Activated CD8-positive, alpha-beta memory T cell treated with anti-CD3 and anti-CD28 coated beads, Interleukin-2, amount 10 ng/mL, durations not matched to agents 7 days and 5 days (primary cell): ENCODE measurements at places on chromosomes 4 and X. TPM values are rescaled to one million over a fixed set of nuclear protein-coding genes. Genes with fewer than 3 reads are reported as not detected.

DNA sequence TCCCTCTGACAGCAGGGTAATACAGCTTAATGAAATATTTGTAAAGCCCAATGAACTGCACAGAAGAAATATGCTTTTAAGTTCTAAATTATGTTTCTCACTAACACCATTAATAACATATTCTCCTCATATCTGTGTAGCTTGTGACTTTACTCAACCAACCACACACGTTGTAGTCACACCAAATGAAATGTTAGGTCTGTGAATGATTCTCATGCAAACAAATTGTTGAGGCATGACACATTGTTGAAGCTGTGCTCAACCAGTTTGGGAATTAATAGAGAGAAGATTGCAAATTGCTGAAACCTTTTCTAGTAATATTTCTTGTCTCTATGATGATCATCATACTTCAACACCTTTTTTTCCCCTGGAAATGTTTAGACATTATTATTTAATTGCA is 645.9 kb downstream of the PCDH7 start:
- H3K27ac ChIP-seq: no peak overlapping the region
- no peaks in the 10 kb centered on the region for H3K4me1 ChIP-seq
- H3K4me3 ChIP-seq: no peak overlapping the region
- no peak for DNase-seq
- no peaks in the 10 kb centered on the region for H3K36me3 ChIP-seq

Gene FAM184B
- not detected for total RNA-seq

Gene SHOX
- total RNA-seq: not detected

DNA sequence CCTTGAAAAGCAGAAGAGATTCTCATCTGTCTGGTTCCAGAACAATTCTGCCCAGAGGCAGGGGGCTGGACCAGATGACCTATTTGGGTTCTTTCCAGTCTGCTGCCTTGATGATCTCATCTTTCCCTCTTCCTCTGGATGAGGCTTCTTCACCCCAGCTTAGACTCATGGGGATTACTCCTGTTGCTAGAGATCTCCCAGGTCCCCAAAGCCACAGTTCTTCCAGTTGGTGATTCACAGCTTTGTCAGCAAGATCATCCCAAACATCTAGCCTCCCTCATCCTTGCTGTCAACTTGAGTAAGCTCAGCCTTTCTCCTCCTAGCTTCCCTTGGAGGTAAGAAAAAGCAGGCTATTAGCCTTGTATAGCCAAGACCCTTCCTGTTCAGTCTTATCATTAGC is 64.2 kb upstream of the PJA1 start:
- no peaks in the 10 kb centered on the region for H3K27me3 ChIP-seq
- no peaks in the 10 kb centered on the region for H3K36me3 ChIP-seq
- H3K4me1 ChIP-seq: no peaks in the 10 kb centered on the region
- DNase-seq: no peak
- H3K4me3 ChIP-seq: no peak overlapping the region

Gene LRCH2
- not detected for total RNA-seq

DNA sequence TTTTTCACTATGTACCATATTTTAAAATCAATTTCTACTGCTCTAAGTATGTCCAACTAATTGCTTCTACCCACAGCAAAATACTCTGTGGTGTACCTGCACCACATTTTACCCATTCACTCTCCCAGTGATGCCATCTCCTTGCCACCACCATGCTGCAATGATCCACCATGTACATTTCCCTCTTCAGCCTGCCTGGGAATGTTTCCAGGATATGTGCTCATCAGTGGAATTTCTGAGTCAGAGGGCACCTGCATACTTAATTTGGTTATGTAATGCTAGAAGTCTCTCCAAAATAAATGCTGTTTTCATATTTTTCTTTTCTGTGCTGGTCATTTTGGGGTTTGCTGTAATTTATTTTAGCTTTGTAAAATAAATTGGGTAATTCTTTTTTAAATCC is 33.2 kb upstream of the OCIAD2 start:
- no peak for DNase-seq
- H3K27me3 ChIP-seq: peaks cover 12% of the 10 kb centered on the region
- peaks cover 4% of the 10 kb centered on the region for H3K4me1 ChIP-seq
- no peak overlapping the region for H3K27ac ChIP-seq

DNA sequence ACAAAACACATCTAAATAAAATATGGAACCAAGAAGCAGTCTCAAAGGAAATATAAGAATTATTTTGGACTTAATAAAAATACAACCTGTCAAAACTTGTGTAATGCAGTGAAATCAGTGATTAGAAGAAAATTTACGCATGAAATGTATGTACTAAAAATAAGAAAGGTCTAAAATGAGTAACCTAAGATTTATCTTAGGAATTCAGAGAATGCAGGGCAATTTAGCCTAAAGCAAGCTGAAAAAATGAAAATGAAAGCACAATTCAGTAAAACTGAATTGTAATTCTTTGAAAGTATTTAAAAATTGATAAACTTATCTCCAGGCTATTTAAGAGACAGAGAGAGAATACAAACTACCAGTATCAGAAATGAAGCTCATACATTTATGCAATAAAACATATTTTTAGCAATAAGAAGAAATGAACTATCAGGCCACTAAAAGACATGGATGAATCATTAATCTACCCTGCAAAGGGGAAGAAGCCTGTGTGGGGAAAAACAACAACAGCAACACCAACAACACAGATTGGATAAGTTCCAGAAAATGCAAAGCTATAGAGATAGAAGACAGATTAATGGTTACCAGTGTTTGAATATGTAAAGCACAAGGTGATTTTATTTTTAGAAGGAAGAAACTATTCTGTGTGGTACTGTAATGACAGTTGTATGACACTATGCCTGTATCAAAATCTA is 442.0 kb upstream of the ADGRL3 start:
- H3K4me1 ChIP-seq: no peaks in the 10 kb centered on the region
- H3K27me3 ChIP-seq: no peaks in the 10 kb centered on the region
- no peak for DNase-seq
- no peak overlapping the region for H3K27ac ChIP-seq
- no peak overlapping the region for H3K4me3 ChIP-seq

Gene PAGE5
- total RNA-seq: 0.47 TPM

DNA sequence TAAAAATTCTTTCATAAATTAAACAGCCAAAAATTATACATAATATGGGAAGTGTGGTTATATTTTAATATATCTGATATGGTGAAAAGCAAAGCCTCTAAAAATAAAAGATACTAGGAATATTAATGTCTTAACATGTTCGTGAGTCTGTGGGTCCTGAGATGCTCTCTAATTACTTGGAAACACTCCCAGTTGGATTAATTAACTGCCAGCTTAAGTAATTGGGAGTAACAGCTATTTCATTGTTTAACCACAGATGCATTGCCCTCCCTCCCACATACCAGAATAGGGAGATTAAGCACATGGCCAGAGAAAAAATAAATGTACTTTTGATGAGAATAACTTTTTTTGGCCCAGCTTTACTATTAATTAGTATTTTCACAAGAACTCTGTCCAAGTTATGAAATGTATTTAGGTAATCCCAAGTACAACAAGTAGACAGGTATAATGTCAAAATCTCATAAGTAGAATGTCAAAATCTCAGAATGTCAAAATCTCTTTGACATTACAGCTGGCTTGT is 79.7 kb downstream of the BTC start:
- H3K36me3 ChIP-seq: no peaks in the 10 kb centered on the region
- no peak for DNase-seq
- H3K27me3 ChIP-seq: no peaks in the 10 kb centered on the region
- no peak overlapping the region for H3K4me3 ChIP-seq

DNA sequence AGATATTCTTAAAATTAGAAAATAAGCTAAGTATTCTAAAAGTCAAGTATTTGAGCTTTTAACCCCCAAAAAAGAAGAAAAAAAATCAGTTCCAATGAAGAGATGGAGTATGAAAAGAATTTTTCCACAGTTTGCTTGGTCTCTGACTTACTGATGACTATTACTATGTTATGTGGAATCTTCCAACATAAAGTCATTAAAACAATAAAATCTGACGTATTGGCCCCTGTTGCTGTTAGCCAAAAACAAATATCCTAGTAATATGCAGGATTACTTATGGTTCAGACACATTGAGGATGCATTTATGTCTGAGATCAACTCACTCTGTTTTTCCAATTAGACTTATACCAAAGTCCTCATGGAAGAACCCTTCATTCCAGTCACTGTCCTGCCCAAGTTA is 517.2 kb upstream of the ADGRL3 start:
- no peaks in the 10 kb centered on the region for H3K4me1 ChIP-seq
- DNase-seq: no peak
- H3K27ac ChIP-seq: no peak overlapping the region
- H3K4me3 ChIP-seq: no peak overlapping the region
- H3K27me3 ChIP-seq: no peaks in the 10 kb centered on the region

DNA sequence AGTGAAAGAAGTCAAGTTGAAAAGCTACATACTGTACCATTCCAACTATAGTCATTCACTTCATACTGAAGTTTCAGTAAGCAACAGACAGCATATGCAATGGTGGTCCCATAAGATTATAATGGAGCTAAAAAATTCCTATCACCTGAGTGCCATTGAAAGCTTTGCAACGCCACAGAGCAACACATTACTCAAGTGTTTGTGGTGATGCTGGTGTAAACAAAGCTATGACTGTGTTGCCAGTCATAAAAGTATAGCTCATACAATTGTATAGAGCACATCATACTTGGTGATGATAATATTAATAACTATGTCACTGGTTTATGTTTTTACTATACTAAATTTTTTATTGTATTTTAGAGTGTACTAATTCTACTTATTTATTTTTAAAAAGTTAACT is 78.9 kb downstream of the NAF1 start:
- no peak for DNase-seq
- H3K36me3 ChIP-seq: no peaks in the 10 kb centered on the region
- no peak overlapping the region for H3K27ac ChIP-seq
- no peaks in the 10 kb centered on the region for H3K4me1 ChIP-seq
- H3K27me3 ChIP-seq: no peaks in the 10 kb centered on the region

- no peak overlapping the region for H3K4me3 ChIP-seq
- no peak for DNase-seq
- H3K36me3 ChIP-seq: no peaks in the 10 kb centered on the region
- H3K27ac ChIP-seq: no peak overlapping the region
- H3K4me1 ChIP-seq: no peaks in the 10 kb centered on the region
- no peaks in the 10 kb centered on the region for H3K27me3 ChIP-seq
Measured at GRCh38 chr4:156547439-156547838, 424.2 kb downstream of the PDGFC start.

GRCh38 chrX:82127228-82128123 is 925.6 kb downstream of the SH3BGRL start:
- H3K27me3 ChIP-seq: no peaks in the 10 kb centered on the region
- peaks cover 9% of the 10 kb centered on the region for H3K4me1 ChIP-seq
- peaks cover 4% of the 10 kb centered on the region for H3K36me3 ChIP-seq
- DNase-seq: peak; percentile 42

- peaks cover 7% of the 10 kb centered on the region for H3K27me3 ChIP-seq
- H3K36me3 ChIP-seq: no peaks in the 10 kb centered on the region
- H3K27ac ChIP-seq: no peak overlapping the region
- no peaks in the 10 kb centered on the region for H3K4me1 ChIP-seq
- no peak for DNase-seq
- H3K4me3 ChIP-seq: no peak overlapping the region
Measured at GRCh38 chr4:56512166-56512565, 6.6 kb downstream of the ARL9 start.

DNA sequence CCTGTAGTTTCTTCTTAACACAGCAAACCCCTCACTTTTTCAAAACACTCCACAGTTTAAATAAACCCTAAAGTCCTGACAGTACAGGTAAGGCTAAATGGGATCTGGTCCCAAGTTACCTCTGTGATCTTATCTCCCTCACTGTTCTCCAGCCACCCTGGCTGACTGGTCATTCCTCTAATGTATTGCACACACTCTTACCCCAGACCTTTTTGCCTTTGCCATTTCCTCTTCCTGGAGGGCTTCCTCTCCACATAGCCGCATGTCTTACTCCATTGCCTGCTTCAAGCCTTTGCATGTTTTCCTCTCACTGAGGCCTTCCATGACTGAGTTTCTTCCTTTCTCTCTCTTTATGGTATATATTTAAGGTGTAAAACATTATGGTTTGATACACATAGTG is 19.5 kb upstream of the ANXA3 start:
- H3K4me3 ChIP-seq: no peak overlapping the region
- no peaks in the 10 kb centered on the region for H3K36me3 ChIP-seq
- H3K27me3 ChIP-seq: peaks cover 16% of the 10 kb centered on the region

Gene NEXMIF
- total RNA-seq: 0.05 TPM

DNA sequence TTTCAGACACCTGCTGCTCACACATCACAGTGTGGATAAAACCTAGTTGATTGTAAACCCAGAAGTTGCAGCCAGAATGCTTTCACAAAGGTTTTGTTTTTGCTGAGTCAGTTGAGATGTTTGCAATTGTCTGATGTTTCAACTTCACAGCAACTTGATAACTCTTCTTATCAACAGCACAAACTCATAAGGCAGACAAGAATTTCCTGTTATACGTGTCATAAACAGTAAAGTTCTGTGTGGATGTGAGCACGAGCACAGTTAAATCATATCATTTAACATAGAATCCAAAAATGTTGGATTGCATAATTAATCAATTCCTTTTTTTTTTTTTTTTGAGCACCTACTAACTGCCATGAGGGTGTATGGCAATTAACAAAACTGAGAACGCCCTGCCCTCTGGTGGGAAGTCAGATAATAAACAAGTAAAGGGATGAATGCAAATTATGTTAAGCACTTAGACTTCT is 512.2 kb downstream of the PDHA2 start:
- H3K4me3 ChIP-seq: no peak overlapping the region
- H3K27ac ChIP-seq: no peak overlapping the region
- H3K36me3 ChIP-seq: no peaks in the 10 kb centered on the region
- H3K27me3 ChIP-seq: no peaks in the 10 kb centered on the region

Gene SPARCL1
- not detected for total RNA-seq

Gene RPS6KA6
- not detected for total RNA-seq

GRCh38 chr4:175823015-175823742 is 11.1 kb upstream of the GPM6A start:
- H3K36me3 ChIP-seq: no peaks in the 10 kb centered on the region
- no peak overlapping the region for H3K27ac ChIP-seq
- DNase-seq: no peak
- no peaks in the 10 kb centered on the region for H3K4me1 ChIP-seq

Gene TCEAL5
- not detected for total RNA-seq

- H3K4me3 ChIP-seq: peak overlapping the region; percentile 26
- H3K27me3 ChIP-seq: no peaks in the 10 kb centered on the region
- peaks cover 5% of the 10 kb centered on the region for H3K4me1 ChIP-seq
- H3K27ac ChIP-seq: peak overlapping the region; percentile 40
- H3K36me3 ChIP-seq: peaks cover 17% of the 10 kb centered on the region
Measured at GRCh38 chrX:23699636-23700194, 32.4 kb downstream of the PRDX4 start.

Gene TRIM60
- not detected for total RNA-seq
